ENCODE measurements at places on chromosomes 6 and 20.
A peak's percentile ranks its signal among the peaks of the same experiment; 100 is the strongest.

DNA sequence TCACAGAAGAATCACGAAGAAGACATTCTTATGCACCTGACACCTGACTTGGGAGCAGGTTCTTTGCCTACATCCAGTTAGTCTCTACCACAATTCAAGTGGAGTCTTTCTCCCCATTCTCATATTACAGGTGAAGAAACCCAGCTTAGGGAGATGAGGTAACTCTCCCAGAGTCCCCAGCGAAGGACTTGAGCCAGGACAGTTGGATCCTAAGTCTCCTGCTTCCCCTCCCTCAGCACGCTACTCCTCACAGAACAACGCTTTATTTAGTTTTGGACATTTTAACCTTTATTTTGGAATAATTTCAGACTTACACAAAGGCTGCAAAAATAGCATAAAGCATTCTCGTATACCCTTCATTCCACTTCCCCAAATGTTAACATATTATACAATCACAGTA lies 824 bp upstream of the CSTL1 start:
- DNase-seq: no peak

DNA sequence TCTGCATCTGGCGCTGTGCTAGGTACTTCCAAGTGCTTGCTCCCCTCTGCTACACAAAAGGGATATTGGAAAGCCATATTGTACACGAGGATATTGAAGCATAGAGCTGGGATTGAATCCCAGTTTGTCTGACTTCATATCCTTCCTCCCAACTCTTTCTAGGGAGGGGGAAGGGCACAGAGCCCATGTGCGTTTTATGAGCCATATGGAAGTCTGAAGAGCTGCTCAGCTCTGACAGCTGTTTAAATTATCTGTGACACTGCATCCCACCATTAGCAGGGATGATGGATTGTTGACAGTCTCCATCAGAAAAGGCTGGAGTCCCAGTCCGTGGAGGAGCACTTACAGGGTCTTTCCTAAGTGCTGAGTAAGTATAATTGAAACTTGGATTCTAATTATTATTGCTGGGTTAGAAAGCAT lies 18.4 kb downstream of the TIAM2 start:
- no peak for DNase-seq

DNA sequence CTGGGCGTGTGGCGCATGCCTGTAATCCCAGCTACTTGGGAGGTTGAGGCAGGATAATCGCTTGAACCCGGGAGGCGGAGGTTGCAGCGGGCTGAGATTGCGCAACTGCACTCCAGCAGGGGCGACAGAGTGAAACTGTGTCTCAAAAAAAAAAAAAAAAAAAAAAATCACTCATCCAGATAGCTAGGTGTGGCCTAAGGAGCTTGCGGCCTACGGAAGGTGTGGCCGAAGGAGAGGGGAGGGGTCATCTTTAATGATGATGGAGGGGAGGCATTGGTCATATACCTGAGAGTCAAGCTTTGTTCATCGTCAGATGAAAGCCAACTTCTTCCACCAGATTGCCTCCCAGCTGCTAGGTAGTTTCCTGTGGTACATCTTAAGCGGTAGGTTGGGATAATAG lies 801 bp upstream of the PPARD start:
- DNase-seq: no peak

- DNase-seq: no peak
Observed at GRCh38 chr6:32107406-32107805, 1.7 kb downstream of the TNXB start.

GRCh38 chr20:47274401-47275108 lies 81.9 kb downstream of the ZMYND8 start:
- no peak for DNase-seq

DNA sequence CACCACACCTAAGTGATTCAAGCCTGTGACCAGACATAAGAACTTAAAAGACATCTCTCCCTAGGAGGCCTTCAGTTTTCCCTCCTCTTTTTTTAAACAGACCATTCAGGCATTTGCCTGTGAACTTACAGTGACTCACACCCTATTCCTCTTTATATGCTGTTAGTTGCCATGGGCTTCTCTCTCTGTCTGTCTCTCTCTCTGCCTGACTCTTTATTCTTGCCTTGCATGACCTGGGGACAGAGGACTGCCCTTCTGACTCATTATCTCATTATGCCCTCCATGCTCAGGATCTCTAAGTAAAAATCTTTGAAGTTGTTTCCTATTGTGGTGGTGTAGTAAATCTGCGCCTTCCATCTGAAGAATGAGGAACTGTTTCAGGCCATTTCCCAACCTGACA lies 442.2 kb upstream of the MAN1A1 start:
- DNase-seq: no peak

DNA sequence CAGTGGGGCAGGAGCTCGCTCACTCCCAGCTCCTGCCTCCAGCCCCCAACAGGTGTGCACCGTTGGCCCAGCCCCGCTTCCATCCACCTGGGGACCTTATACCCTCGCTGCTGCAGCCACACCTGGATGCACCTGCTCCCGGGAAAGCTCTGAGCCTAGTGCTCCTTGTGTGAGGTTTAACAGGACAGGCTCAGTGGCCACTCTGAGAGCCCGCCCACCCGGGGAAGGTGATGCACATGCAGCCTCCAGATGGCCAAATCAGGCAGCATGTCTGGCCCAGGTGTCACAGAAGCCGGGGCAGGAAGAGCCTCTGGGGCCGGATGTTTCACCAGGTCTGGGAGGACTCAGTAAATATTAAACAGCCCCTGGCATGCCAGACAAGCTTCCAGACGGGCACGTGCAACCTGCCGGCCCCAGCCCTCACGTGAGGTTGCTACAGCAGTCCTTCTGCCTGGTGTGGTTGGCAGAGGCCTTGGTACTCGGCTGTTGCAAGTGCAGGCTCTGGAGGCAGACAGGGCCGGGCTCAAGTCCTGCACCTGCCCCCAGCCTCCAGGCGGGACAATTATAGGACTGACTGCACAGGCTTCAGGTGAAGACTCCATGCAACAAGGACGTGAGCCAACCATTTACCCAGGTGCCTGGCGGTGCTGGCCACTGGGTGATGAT lies 66.9 kb downstream of the RIPOR3 start:
- peak; percentile 55 for DNase-seq

DNA sequence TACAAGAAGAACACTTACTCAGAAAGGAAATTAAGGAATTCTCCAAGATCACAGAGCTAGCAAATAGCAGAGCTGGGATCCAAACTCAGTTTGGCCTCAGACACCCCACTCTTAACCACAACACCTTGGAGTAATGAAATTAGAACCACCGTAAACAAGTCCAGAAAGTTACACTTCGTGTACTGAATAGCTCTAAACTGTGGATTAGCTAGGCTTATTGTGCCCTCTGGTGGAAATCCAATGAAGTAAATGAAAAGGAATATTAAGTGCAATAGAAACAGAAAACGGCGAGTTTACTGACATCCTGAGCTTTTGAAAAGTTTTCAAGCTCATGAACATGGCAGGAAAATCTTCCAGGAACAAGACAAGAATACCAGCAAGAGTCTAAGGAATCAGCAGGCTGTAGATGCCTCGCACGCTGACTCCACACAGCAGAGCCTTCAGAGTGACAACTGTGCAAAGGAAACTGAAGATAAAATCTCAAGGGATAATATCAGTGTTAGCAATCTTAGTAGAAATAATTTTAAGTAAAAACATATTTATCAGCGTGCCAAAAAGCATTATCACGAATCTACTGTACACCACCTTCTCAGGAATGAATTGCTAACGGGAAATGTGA lies 34.6 kb downstream of the FBXO5 start:
- DNase-seq: no peak

DNA sequence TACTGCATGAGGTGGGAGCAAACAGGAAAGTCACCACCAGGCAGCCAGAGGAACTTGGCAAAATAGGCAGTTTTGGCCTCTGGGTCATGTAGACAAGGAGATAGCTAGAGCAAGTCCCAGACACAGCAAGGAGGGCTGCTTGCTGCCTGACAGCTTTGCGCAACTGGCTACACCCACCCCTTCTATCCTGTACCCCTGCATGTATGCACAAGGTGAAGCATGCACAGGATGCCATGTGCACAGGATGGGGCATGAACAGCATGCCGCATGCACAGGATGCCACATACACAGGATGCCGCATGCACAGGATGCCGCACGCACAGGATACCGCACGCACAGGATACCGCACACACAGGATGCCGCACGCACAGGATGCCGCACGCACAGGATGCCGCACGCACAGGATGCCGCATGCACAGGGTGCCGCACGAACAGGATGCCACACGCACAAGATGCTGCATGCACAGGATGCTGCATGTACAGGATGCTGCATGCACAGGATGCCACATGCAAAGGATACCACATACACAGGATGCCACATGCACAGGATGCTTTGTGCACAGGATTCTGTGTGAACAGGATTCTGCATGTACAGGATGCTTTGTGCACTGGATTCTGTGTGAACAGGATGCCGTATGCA lies 104.9 kb upstream of the IYD start:
- DNase-seq: no peak

- DNase-seq: no peak
Observed at GRCh38 chr20:50506270-50506579, 4.0 kb upstream of the PTPN1 start.

DNA sequence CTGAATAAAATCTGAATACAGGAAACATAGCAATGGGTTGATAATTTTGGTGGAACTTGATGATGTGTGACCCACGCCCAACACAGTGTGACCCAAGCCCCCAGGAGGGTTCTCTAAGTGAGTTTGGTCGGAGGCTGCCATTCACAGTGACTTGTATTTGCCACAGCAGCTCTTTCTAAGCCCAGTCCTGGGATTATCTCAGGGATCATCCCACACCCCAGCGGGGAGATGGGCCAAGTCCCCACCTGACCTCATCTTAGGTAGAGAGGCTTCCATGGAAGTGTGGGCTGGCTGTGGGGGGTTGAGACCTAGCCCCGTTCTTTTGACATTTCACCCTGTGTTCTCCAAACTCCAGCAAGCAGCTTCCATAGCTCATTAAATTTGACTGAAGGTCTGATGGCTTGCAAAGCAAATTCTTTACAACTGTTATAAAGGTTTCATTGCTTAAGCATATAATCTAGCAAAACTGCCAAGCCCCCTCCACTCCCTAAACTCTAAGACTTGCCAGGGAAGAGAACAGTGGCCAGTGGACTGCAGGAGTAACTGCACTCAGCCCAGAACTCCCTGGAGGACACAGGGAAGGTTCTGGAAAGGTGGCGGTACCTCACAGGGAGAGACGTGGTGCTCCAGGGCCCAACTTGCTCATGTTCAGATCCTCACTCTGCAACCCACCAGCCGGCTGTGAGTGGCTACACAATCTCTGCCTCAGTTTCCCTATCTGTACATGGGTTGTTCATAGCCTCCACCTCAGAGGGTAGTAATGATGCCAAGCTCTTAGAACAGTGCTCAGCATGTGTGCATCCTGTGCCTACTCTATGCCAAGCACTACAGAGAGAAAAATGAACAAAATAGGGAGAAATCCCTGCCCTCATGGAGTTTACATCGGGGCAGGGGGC lies 1.0 kb upstream of the PCK1 start:
- no peak for DNase-seq

DNA sequence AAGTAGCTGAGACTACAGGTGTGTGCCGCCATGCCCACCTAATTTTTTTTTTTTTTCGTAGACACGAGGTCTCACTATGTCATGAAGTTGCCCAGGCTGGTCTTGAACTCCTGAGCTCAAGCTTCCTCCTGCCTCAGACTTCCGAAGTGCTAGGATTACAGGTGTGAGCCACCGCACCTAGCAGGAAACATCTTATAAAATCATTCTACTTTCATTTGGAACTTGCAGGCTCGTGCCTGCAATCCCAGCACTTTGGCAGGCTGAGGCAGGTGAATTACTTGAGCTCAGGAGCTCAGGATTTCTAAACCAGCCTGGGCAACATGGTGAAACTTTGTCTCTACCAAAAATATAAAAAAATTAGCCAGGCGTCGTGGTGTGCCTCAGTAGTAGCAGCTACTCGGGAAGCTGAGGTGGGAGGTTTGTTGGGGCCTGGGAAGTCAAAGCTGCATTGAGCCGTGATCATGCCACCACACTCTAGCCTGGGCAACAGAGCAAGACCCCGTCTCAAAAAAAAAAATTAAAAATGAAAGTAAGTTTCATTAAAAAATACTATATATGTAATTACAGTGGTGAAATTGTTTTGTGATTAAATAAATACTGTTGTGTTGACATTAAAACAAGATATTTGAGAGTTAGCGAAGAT lies 15.1 kb downstream of the MAPK14 start:
- no peak for DNase-seq

DNA sequence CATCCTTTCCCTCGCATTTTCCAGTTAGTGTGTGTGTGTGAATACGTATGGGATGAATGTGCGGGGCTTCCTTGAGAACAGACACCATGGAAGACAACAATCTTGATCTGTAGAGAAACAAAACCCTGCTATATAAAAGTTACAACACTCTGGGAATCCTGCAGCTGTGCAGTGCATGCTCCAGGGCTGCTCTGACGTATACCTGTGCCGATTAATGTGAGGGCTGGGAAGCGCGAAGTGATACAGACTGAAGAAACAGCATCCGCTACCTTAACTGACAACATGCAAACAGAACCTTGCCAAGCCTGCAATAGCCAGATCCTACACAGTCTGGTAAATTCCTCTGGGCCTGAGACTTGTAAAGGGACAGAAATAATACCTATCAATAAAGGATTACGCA lies 31.6 kb upstream of the MTRF1L start:
- no peak for DNase-seq

DNA sequence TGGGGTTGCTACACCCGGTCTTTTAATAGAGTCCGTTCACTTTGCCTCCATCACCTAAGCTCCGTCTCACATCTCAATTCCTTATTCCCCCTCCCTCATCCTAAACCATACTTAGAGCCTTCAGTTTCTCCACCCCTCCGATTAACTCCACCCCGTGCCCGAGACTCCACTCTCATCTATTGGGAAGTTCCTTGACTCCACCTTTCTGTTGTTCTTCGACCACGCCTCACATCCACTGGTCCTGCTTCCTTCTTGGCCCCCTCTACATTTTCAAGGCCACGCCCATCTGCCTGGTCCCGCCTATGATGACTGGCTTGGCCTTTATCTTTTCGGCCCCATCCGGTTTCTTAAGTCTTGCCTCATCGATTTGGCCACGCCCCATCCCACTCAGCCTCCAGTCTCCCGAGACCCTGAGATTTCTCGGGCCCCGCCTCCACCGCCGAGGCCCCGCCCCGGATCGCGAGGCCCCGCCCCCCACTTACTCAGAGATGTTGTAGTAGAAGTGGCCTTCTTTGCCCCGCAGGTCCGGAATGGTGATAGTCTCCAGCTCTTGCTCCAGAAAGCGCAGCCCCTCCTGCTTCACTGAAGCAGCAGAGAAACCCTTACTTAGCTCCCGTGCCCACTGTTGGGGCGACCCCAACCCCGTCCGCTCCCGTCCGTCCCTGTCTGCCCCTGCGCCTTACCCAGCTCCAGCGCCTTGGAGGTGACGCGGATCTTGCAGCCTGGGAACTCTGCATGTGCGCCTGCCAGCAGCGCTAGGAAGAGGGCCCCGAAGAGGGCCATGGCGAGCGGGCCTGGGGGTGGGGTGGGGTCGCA lies 1.1 kb downstream of the PLTP start:
- peak; percentile 98 for DNase-seq

DNA sequence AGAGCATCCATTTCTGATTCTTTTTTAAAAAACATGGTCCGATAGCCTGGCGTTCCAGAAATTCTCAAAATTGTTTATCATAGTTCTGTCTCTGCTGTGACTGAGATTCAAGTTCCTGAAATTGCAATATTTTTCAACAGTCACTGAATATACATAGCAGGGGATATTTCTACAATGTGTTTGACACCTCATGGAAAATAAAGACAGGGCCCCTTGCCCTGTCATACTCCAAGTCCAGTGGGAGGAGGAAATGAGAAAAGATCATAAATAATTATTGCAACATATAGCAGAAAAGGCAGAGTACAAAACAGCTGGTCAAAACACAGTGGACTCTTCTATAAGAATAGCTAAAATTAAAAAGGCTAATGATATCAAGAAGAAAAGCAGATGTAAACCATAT lies 234.8 kb upstream of the SPTLC3 start:
- no peak for DNase-seq
